ENCODE measurements at places on chromosomes 2 and 18. TPM values are rescaled to one million over a fixed set of nuclear protein-coding genes. Genes with fewer than 3 reads are reported as not detected.

GRCh38 chr2:173553593-173553992 lies 198.9 kb downstream of the CDCA7 start:
- no peak overlapping the region for H3K27ac ChIP-seq
- H3K36me3 ChIP-seq, result no peaks in the 10 kb centered on the region
- no peak for DNase-seq
- no peak overlapping the region for H3K4me3 ChIP-seq

DNA sequence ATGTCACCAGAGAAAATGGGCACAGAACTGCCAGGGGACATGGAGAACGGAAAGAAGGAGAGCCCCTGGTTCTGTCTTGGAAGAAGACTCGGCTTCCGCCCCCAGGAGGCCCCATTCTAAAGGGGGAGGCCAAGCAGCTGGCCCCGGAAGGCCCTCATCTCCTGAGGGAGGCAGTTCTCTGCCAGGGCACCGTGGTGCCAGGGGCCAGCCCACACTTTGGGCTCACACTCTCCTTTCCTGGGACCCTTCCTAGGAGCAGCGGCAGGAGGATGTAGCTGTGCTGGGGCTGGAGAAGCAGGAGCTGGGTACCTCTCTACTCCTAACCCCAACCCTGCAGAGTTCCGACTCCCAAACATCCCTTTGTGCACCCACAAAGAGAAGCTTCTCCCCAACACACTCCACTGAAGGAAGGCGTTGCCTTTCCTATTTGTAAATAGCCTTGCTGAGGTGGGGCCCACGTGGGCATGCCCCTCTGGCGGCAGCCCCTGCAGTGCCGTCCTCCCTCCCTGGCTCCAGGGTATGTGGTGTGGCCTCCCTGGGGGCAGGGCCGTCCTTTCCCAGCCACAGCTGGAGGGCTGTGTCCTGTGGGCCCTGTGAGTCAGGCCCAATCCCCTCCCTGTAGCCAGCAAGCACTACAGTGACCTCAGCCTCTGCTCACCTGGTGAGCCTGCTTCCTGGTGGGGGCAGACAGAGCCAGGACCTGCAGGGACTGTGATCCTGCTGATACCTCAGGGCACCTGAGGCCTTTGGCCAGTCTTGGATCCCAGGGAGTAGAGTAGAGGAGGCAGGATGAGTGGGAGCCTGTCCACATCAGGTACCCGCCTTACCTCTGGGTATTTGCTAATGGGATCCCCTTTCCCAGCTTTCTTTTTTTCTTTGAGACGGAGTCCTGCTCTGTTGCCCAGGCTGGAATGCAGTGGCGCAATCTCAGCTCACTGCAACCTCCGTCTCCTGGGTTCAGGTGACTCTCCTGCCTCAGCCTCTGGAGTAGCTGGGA lies 26.6 kb downstream of the ZFP36L2 start:
- peaks cover 42% of the 10 kb centered on the region for H3K4me1 ChIP-seq
- no peak overlapping the region for H3K4me3 ChIP-seq
- no peak for DNase-seq
- no peaks in the 10 kb centered on the region for H3K27me3 ChIP-seq

TDRD15 gene
- total RNA-seq, result not detected

GRCh38 chr2:153043385-153043784 lies 325.0 kb downstream of the ARL6IP6 start:
- H3K27ac ChIP-seq, result no peak overlapping the region
- no peaks in the 10 kb centered on the region for H3K4me1 ChIP-seq
- H3K4me3 ChIP-seq, result no peak overlapping the region
- no peak for DNase-seq
- no peaks in the 10 kb centered on the region for H3K36me3 ChIP-seq

- no peak overlapping the region for H3K4me3 ChIP-seq
- peaks cover 4% of the 10 kb centered on the region for H3K4me1 ChIP-seq
- H3K36me3 ChIP-seq, result no peaks in the 10 kb centered on the region
- no peak overlapping the region for H3K27ac ChIP-seq
- no peak for DNase-seq
- H3K27me3 ChIP-seq, result peaks cover 6% of the 10 kb centered on the region
Observed at GRCh38 chr18:61551586-61551985, 218.4 kb downstream of the CDH20 start.

CABYR gene
- 0.49 TPM for total RNA-seq

CCDC148 gene
- total RNA-seq, result not detected

ALPG gene
- not detected for total RNA-seq

CCDC121 gene
- total RNA-seq, result 0.66 TPM

GRCh38 chr2:218374795-218375194 lies 7.3 kb upstream of the SLC11A1 start:
- H3K27me3 ChIP-seq, result peaks cover 24% of the 10 kb centered on the region
- H3K4me1 ChIP-seq, result no peaks in the 10 kb centered on the region
- H3K36me3 ChIP-seq, result no peaks in the 10 kb centered on the region
- no peak for DNase-seq

- DNase-seq, result no peak
- no peak overlapping the region for H3K27ac ChIP-seq
- H3K4me1 ChIP-seq, result peaks cover 24% of the 10 kb centered on the region
- no peaks in the 10 kb centered on the region for H3K27me3 ChIP-seq
- H3K4me3 ChIP-seq, result no peak overlapping the region
Observed at GRCh38 chr2:181438261-181438660, 18.9 kb upstream of the ITGA4 start.

- no peak overlapping the region for H3K4me3 ChIP-seq
- no peak overlapping the region for H3K27ac ChIP-seq
- H3K27me3 ChIP-seq, result peaks cover 4% of the 10 kb centered on the region
Observed at GRCh38 chr2:68687018-68687417, 43.6 kb downstream of the PROKR1 start.

DNA sequence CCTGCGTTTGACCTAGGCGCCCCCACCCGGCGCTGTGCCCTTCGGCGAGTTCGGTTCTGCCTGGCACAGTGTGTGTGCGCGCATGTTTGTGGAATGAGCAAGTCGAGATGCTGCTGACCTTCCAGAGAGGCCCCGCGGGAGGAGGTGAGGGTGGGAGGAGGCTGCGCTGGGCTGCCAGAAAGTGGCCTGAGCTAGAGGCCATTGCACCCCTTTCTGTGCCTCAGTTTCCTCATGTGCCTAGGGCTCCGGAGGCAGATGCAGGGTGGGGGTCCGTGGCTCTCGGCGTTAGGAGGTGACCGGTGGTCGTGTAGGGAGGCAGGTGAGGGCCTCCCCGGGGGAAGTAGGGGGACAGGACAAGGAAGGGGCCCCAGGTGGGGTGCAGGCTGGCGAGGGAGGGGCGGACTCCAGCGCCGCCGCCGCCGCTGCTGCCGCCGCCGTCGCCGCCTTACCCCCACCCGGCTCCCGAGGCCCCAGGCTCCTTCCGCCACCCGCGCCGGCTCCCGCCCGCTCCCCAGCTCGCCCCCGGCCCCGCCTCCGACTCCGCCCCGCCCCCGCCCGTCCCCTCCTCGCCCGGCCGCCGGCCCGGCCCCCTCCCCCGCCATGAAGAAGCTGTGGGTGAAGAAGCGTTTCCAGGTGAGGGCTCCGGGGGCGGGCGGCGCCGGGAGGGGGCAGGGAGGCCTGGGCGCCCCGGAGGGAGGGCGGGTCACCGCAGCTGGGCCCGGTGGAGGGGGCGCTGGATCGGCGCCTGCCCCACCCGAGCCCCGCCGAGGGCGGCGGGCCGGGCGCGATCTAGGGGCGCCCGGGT lies 7.0 kb downstream of the SPEG start:
- H3K4me3 ChIP-seq, result peak overlapping the region; percentile 77
- peaks cover 45% of the 10 kb centered on the region for H3K27me3 ChIP-seq
- H3K36me3 ChIP-seq, result no peaks in the 10 kb centered on the region
- peaks cover 14% of the 10 kb centered on the region for H3K4me1 ChIP-seq
- DNase-seq, result peak; percentile 6

DNA sequence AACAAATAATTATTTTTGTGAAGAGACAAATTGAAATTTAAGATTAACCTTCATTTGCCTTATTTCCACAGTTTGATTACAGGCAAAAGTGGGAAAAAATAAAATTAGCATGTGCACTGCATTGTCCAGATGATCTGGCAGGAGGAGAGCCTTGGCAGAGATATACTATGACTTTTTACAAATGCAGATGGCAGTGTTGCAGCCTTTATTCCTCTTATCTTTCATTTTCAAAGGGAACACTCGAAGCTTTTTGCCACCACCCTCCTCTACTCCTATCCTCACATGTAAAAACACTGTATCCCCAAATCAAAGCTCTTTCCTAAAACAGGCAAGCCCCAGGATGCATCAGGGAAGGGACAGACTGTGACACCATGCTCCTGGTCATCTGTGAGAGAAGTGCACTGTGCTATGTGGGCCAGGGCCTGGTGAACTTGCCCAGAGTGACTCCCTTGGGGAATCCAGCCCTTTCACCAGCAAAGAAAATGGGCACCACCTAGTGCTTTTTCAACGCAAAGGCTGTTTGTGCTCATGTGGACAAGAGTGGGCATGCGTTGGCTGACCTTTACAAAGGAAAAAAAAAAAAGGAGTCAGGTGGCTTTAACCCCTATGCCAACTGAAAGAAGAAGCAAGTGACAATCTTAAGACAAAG lies 74.7 kb upstream of the ETAA1 start:
- no peaks in the 10 kb centered on the region for H3K27me3 ChIP-seq
- DNase-seq, result no peak
- H3K4me1 ChIP-seq, result no peaks in the 10 kb centered on the region
- no peak overlapping the region for H3K27ac ChIP-seq

GRCh38 chr2:133839677-133840076 lies 271.4 kb upstream of the NCKAP5 start:
- no peak overlapping the region for H3K4me3 ChIP-seq
- H3K27me3 ChIP-seq, result no peaks in the 10 kb centered on the region
- DNase-seq, result no peak
- no peak overlapping the region for H3K27ac ChIP-seq
- H3K36me3 ChIP-seq, result no peaks in the 10 kb centered on the region

DNA sequence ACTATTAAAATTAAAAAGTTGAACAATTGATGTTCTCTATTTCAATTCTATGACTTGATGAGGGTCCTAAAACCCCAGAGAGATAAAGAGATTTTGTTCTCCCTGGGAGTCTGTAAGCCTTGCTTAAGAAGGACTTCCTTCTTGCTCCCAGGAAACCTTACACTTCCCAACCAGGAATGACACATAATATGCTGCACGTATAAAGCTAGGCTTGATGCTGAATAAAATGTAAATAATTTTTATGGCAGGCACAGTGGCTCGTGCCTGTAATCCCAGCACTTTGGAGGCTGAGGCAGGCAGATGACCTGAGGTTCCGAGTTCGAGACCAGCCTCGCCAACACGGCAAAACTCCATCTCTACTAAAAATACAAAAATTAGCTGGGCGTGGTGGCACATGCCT lies 27.8 kb downstream of the SPIRE1 start:
- DNase-seq, result no peak
- H3K36me3 ChIP-seq, result no peaks in the 10 kb centered on the region
